Thoracic aorta (tissue), 2 donors: ENCODE measurements at places on chromosomes 13 and 19. TPM values are rescaled to one million over a fixed set of nuclear protein-coding genes. Genes with fewer than 3 reads are reported as not detected.

The TEX101 gene
- total RNA-seq, result not detected

The ZNF132 gene
- 3.1 TPM for total RNA-seq

The ATXN8OS gene
- total RNA-seq, result not detected

The B3GLCT gene
- 9.3 TPM for total RNA-seq

The SEMA6B gene
- 3.4 TPM for total RNA-seq

The IGFL2 gene
- total RNA-seq, result 0.85 TPM

The CEACAM16 gene
- not detected for total RNA-seq

The SIGLEC12 gene
- total RNA-seq, result not detected

The CEACAM1 gene
- 2.2 TPM for total RNA-seq

The TTYH1 gene
- not detected for total RNA-seq

The NDUFA7 gene
- total RNA-seq, result 22.2 TPM

The MISP gene
- total RNA-seq, result not detected

The CNMD gene
- total RNA-seq, result not detected

The B3GNT3 gene
- total RNA-seq, result not detected

The SELENOV gene
- not detected for total RNA-seq

The KANK3 gene
- total RNA-seq, result 10.0 TPM

The S1PR4 gene
- 6.4 TPM for total RNA-seq

The ZNF473 gene
- 6.5 TPM for total RNA-seq

The ZNF556 gene
- not detected for total RNA-seq

The SNRPD2 gene
- 65.7 TPM for total RNA-seq

The FOXA3 gene
- not detected for total RNA-seq

The IL12RB1 gene
- total RNA-seq, result 5.4 TPM

The C5AR1 gene
- 51.9 TPM for total RNA-seq

DNA sequence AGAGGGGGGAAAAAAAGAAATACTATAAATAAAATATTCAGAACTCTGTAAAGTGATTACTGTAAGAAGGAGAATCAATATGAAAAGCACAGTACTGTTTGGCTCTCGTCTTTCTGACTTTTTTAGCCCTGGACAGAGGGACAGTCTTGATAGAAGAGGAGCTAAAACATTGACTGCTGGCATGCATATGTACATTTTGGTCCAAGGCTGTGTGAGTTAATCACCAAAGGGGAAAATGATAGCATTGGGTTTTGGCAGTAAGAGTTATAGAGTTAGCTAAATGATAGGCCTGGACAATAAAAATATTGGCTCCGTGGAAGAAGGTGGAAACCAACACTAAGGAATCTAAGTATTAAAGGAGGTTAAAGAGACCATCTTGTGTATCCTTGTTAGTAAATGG lies 50.3 kb downstream of the RAP2A start:
- DNase-seq, result no peak

GRCh38 chr13:112828756-112829155 lies 138.9 kb downstream of the ATP11A start:
- no peak for DNase-seq

DNA sequence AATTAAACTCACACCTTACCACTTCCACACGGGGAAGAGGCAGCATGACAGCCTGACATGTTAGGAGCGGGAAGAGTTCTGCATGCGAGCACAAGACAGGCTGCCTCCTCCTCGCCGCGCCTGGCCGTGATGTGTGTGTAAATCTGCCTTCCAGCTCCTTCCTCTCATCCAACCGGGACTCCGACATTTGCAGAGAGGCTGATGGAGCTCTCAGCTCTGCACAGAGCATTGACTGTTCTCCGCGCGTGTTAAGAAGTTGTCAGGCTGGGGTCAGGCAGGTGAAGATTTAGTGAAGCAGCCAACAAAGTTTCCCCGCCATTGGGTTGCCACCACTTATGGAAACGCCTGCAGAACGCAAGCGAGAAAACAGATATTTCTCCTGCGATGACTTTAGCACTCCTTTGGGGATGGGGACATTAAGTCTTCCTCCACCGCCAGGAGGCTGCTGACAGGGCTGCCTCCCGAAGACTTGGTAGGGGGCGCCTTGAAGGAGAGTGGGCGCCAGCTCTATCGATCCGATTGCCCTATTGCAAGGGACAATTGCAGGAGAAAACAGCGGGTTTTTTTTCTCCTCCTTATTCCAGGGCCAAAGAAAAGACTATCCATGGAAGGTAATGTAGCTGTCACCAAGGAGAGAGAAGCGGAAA lies 213.9 kb upstream of the TSHZ3 start:
- DNase-seq, result no peak

DNA sequence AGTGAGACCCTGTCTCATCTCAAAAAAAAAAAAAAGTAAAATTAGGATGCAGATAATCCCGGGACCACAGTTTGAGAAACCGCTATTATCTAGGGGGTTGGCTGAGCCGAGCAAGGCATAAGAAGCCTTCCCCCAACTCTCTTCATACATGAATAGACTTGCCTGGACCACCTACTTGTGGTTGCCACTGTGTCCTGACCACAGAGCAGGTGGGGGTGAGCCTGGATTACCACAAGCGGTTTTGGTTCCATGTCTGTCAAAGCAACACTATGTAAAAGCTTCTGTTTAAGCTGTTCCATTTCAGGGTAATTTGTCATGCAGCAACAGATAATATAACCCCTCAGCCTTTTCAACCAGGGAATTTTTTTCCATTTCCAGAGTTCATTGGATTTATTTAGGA lies 3.3 kb upstream of the NAPA start:
- no peak for DNase-seq

DNA sequence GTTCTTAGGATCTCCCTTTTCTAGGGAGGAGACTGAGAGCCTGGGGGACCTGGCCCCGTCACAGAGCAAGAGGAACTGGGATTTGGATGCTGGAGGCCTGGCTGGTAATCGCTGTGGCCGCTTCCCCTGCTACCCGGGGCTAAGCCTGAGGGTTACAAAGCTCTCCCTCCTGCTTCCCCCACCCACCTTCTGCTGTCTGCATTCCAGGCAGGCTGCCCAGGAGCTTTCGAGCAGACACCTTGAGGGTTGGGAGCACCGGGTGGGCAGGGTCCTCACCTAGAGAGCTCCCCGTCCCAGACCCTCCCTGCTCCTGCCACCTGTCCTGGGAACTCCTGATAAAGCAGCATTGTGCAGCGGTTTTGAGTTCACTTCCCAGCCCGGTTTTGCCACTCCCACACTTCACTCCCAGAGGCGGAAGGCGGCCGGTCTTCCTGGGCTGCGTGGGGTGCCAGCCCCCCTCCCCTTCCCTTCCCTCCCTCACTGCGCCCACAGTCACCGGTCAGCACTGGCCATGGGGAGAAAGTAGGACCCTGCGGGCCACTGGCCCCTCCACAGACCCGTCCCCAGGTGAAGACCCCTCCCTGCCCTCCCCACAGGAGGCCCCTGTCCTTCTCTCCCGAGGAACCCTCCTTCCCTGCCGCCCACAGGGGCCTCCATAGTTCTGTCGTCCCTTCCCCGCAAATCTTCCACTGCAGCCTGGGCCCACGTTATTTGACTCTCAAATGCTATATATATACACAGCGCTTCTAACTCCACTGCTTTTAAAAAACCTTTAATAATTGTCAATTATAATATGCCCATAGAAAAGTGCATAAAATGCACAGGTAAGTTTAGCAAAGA lies 8.1 kb downstream of the PAK4 start:
- DNase-seq, result no peak

- no peak for DNase-seq
These were observed 1.5 kb upstream of the TFDP1 start for GRCh38 chr13:113582841-113583631.

- DNase-seq, result no peak
These were observed 640 bp upstream of the ZNF544 start for GRCh38 chr19:58227964-58228584.

GRCh38 chr19:20028611-20029010 lies 10.7 kb downstream of the ZNF682 start:
- DNase-seq, result no peak

GRCh38 chr19:52670046-52670445 lies 31.9 kb upstream of the ZNF83 start:
- DNase-seq, result no peak

DNA sequence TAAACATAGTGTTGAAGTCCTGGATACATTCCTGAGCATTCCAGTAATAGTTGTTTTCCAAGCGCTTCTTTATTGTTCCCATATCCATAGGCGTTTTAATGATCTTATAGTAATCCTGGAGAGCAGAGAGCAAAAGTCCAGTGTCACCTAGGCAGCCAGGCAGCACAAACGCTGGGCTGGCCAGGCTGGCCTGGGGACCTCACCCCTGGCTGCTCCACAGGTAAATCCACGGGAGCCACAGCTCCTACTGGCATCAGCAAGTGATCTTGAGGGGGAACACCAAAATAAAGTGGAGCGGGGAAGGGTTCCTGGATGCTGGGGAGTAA lies 36.6 kb upstream of the EPHX3 start:
- no peak for DNase-seq

- DNase-seq, result no peak
These were observed 12.0 kb downstream of the ELF1 start for GRCh38 chr13:41006978-41007743.

DNA sequence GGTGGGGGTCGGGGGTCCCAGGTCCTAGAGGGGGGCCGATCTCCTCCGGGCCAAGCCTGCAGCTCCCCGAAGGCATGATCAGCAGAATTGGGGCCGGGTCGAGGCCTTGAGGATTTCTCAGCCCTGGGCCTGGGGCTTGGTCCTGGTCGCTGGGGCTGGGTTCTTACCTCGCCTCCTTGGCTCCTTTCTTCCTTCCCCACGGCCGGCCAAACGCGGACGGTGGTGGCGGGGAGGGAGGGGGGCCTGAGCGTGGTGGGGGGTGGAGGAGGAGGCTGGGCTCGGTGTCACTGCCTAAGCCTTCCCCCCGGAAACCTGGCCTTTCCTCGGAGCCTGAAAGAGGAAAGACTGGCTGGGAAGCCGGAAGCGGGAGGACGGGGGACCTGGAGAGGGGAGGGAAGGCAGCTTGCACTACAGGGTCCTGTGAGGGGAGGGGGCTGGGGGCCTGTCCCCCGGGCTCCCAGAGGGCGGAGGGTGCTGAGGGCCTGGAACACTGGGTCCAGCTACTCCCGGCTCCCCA lies at the start of gene ZNF579:
Gene ZNF579 (minus strand): TSS at position 221 of the 517 bp plus-strand sequence. CDS start 1,209 bp downstream, outside the sequence.
- DNase-seq, result peak; percentile 40

DNA sequence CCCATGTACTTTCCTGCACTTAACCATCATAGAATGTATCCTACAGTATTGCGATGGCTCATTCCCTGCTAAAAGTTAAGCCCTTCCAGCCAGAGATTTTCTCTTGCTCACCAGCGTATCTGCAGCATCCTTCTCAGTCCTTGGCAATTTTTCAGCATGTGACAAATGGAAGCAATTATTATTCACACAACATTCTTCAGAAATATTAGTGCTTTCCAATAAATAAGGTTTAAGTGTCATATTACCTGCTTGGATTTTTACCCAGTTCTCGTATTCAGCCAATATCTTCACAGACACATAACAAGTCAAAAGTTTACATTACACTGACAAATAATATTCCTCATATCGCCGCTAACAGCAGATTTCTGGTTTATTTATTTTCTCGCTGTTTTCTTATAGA lies 82.3 kb downstream of the POU4F1 start:
- no peak for DNase-seq

DNA sequence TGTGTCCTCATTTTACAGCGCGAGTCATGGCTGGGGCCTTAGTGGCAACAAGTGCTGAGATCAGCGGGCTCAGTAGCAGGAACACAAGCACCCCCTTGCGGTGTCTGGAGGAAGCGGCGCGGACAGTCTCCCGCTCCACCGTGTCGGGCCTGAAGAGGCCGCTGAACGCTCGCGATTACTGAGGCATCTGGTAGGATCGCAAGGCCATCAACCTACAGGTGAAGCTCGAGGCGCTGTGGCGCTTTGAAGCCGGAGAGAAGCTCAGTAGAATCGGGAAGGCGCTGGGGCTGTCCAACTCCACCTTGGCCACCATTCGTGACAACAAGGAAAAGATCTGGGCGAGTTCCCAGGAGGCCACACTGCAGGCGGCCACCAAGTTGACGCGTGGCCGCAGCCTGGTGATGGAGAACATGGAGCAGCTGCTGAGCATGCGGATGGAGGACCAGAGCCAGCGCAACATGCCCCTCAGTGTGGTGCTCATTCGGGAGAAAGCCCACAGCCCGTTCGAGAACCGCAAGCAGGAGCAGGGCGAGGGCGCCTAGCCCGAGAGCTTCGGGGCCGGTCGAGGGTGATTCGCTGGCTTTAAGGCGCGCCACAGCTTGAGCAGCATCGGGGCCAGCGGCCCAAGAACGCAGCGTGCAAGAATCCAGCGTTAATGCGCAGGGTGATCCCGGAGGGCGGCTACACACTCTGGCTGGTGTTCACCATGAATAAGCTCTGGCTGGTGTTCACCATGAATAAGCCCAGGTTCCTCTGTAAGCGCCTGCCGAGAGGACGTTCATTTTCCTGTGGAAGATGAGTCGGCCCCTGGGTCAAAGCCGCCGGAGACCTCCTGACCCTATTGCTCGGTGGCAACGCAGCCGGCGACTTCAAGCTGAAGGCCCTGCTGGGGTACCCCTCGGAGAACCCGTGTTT lies 8.3 kb upstream of the MZF1 start:
- DNase-seq, result peak; percentile 45

GRCh38 chr13:45296259-45296658 lies 44.7 kb downstream of the TPT1 start:
- no peak for DNase-seq

GRCh38 chr19:12797141-12797587 lies 4.4 kb downstream of the PRDX2 start:
- DNase-seq, result no peak

DNA sequence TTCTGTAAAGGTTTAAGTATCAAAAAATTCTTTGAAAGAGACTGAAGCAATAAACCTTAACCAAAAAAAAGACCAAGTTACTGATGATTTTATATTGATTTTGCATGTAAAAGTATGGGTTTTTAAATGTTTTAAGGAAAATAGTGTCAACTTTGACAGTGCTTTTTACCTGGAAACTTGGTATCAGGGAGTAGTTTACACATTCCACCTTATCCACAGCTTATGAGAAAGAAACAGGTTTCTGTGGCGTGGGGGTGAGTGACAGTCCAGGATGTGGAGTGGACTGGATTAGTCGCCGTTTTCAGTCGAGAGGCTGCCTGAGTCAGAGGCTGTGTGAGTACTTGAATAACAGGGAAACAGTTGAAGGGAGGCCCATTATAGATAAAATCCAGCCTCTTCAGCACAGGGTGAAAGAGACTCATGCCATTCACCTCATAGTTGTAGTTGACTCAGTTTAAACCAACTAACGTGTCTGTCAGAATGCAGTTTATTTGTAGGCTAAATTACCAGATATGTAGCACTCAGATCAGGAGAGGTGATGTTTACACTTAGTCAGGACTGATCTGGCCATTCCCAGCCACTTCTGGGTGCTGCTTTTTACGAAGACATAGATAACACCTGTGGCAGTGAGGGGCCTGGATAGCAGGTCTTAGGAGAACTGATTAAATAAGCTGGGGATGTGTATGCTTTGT lies 595 bp upstream of the GPR183 start:
- DNase-seq, result no peak

GRCh38 chr13:91540158-91540736 lies 141.8 kb downstream of the GPC5 start:
- no peak for DNase-seq

GRCh38 chr13:28286263-28286662 lies 147.9 kb downstream of the PAN3 start:
- no peak for DNase-seq

DNA sequence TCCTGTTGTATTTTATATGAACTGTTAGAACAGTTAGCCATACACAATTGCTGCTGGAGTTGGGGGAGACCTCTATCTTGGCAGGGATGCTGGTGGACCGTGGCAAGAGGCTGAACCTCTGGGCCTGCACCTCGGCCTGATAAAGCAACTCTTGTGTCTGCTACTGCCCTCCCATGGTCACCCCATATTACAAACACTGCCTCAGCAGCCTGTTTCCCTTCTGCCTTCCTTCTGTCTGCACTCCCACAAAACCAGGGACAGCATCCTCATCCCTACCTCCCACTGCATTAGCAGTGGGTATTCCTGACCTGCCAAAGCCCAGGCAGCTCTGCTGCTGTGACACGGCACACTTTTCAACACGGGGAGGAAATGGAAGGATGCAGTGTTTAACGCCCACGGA lies 456.4 kb downstream of the FGF14 start:
- DNase-seq, result no peak

GRCh38 chr19:342801-343421 lies 1.7 kb downstream of the MIER2 start:
- DNase-seq, result no peak
